Cardiac fibroblast (primary cell): ENCODE measurements at places on chromosomes 12 and 14.

GRCh38 chr12:123134826-123135225 is 16.1 kb downstream of the PITPNM2 start:
- no peak for DNase-seq

GRCh38 chr12:12505544-12506495 is 56.8 kb downstream of the DUSP16 start:
- peak; percentile 64 for DNase-seq

DNA sequence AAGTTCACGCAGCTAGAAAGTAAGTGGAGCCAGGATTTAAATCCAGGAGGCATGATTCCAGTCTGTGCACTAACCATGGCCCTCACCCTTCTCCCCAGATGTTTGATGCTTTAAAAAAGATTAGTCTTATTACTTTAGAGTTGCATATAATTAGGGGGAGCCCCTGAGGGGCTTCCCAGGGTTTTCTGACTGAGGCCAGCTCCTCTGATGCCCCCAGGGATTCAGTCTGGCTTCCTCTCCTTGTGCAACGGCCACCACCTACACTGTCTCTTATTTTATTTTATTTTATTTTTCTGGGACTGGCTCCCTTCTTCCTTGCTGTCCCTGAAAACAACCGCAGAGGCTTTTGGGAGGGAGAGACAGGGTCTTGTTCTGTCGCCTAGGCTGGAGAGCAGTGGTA is 22.6 kb downstream of the CLSTN3 start:
- no peak for DNase-seq

DNA sequence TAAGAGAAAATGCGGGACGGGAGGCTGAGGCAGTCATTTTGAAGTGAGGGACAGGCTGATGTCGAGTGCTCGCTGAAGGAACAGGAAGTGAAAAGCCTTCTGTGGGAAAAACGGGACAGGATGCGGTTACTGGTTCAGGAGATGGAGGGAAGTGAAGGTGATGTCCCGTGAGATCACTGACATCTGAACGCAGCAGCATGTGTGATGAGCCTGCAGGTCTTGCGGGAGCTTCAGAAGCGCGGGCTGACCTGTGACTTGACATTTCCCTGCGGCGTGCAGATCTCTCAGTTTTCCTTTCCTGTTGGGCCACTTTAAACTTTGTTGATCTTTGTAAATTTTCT is 77.8 kb downstream of the DDX51 start:
- DNase-seq = no peak

- DNase-seq = no peak
These were observed 476.2 kb downstream of the FSCB start for GRCh38 chr14:44030831-44031383.

DNA sequence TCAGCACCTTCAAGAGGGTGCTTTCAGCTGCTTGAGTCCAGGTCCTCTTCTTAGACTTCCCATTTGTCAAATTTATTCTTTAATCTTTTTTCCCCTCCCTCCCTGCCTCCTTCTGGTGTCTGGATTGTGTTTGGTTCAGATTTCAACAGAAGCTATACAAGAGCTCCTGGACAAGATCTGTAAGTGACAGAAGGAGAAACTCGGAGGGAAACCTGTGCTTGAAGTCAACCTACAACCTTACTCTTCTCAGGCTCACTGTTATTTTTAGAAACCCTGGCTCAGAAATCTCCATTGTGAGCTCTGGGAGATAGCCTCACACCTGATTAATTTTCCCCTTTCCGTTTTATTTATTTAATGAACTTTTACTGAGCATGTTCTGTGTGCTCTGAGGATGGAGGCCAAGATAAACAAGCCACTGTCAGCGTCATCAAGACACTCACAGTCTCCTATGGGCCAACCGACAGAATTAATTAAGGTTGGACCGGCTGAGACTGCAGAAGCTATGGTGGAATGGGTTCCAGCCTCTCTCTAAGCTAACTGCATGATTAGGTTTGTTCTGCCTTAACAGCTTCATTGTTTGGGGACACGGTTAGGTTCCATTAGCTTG is 13.5 kb downstream of the PDE1B start:
- DNase-seq = peak; percentile 21

GRCh38 chr12:121711361-121712189 is 977 bp upstream of the TMEM120B start:
- DNase-seq = peak; percentile 36

DNA sequence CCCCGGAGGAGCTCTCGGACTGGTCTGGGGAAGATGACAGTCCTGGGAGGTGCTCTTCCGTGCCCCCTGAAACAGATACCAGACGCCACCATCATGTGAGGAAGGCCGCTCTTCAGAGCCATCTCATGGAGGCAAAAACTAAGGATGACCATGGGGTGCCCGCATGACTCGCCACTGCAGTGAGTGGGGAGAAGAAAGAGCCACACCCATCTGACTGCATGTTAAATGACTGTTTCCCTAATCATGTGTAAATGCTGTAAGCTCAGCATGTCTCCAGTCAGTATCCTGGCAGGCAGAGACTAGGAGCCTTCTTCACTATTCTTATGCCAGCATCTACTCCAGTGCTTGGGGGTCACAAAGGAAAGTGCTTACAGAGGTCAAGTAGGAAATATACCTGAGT is 4.0 kb downstream of the STON2 start:
- DNase-seq = no peak

- DNase-seq = no peak
These were observed 104.4 kb downstream of the PPM1A start for GRCh38 chr14:60353420-60353819.

DNA sequence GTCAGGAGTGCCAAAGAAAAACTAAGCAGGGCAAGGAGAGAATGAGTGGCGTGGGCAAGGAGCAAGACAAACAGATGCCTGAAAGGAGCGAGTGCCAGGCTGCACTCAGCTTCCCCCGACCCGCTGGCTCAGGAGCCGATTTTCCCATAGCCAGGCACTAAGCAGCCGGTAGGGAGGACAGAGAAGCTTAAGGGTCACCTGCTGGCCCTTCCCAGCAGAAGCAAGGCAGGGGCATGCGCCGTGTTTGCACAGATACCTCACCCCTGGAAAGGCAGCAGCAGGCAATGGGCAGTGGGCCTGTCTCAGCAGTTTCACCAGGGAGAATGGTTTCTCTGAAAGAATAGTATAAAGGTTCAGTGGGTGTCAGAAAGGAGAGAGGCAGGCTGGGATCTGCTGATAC is 104.9 kb upstream of the FKBP4 start:
- DNase-seq = no peak

DNA sequence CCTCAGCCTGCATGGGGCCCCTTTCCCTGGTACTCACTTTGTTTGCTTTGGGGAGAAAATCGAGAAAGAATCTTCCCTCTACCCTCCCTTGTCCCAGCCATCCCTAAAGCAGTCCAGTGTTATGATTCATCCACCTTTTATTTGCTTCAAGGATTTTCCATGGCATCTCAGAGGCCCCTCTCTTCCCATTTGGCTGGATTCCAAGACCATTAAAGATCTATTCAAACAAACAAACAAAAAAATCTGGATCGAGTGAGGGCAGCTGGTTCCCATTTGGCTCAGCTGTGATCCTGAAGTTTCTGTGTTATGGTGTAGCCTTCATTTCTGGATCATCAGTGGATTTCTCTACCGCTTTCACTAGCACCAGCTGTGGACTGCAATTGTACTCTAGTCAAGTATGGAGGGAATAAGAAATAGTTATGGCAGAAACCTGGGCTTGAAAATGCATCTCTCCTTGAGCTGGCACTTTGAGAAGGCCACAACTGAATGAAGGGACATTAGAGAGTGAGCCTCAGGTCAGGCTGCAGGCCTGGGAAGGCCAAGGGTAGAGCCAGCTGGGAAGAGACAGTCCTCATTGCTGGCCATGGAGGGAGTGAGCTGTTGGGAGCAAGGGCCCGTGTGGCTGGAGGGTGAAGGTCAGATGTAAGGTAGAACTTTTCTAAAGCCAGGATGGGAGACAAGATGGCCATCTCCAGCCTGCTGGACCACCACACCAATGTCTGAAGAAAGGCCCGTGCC is 13.7 kb downstream of the KRT71 start:
- peak; percentile 56 for DNase-seq

GRCh38 chr12:79848339-79848738 is 86.6 kb downstream of the PPP1R12A start:
- DNase-seq = peak; percentile 55

DNA sequence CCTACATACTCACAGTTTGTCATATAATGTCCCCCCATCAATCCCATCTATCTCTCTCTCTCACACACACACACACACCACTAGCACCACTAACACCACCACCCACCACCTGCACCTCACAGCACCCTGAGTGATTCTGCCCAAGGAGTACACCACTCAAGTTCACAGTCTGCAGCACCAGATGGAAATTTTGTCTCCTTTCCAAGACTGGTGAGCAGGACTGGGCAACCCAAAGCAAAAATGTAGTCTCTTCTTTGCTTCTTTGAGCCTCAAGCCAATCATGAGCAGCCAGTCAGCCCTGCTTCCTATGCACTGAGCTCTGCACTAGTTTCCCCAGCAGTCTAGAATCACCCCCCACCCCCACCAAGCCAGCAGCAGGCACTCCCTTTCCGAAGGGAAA is 15.0 kb upstream of the ARMH4 start:
- no peak for DNase-seq

DNA sequence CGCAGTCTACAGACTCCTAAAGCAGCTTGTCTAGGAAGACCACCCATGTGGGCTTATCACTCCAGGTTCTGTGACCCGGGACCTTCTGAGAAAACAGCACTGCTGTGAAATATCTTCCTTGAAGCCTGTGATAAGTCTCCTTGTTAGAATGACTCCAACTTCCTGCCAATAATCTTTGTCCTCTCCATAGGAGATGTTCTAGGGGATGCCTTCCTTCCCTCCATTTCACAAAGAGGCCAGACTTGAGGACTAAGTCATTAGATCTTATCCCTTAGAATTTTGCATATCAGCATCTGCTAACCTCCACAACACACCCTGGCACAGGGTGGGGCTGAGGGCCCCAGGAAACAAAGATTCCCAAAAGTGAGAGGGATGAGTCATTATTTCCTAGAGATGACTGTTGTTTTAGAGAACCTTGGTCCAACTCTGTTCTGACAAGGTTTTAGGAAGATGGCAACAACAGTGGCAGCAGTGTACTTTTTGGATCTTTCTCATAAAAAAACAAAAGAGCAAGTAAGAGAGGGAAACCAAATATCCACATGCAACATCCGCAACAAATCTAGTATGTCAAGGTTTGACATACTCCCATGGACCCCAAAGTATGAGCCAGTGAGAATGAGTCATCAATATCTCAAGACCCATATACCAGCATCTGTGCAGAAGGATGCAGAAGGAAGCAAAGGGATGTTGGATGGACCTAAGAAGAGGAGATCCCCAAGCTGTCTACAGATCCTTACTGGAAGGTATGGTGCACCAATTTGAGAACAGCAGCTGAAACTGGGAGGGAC is 6.0 kb downstream of the LTB4R start:
- DNase-seq = peak; percentile 39

- DNase-seq = no peak
These were observed 33.1 kb upstream of the FBXO34 start for GRCh38 chr14:55238019-55238680.

DNA sequence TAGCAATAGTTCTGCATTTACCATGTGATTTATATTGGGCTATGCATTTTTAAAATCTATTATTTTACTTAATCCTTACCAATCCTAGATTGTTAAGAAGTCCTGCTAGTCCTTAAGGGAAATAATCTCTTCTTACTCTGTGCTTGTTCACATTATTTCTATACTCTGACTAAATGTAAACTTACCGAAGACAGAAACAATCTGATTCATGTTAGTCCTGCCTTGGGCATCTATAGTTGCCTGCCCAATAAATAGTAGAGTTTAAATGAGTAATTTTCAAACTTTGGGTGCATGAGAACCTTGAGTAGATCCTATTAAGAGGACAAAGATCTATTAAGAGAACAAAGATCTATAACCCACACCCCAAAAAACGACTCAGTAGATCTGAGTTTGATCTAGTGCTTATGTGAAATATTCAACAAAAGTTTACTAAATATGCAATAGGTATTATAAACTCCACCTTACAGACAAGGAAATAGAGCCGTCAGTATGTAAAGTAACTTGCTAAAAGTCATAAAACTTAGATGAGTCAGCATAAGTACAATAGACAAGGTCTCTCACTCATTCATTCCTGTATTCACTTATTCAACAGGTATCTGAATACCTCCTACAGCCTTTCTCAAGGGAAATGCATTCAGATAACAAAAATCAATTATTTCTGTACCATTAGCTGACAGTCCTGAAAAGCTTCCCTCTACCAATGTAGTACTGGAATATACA is 127.6 kb downstream of the PAWR start:
- DNase-seq = no peak

- no peak for DNase-seq
These were observed 1.4 kb downstream of the NYNRIN start for GRCh38 chr14:24399999-24400718.

GRCh38 chr12:120252071-120252906 is 13.2 kb downstream of the PXN start:
- no peak for DNase-seq

DNA sequence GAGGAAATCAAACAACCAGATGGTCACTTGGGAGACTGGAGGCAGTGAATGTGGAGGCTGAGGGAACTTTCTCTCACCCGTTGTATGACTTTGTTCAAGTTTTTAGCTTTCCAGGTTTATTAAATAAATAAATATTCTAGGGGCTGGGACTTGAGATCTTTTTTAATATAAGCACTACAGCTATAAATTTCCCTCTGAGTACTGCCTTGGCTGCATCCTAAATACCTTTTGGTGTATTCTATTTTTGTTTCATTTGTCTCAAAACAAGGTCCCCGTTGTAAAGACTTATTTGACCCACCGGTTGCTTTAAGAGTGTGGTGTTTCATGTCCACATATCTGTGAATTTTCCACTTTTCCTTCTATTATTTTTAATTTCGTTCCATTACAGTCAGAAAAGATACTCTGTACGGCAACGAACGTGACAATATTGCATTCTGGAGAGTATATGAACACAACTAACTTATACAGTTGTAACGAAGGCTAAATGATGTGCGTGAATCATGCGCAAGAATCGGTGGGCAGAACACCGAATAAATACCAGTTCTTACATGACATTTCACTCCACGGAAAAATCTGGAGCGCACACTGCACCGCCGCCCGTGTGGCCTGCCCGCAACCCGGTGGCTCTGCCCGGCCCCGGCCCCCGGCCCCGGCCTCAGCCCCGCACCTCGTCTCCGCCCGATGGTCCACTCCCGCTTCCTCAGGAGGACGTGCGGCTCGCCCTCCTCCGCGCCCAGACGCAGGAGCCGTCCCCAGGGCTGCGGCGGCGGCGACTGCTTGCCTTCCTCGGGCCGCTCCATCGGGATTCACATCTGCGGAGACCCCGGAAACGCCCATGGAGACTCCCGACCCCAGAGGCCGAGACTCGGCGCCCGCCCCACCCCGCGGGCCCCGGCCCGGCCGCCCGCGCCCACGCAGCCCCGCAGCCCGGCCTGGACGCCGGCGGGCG is 602 bp downstream of the CHFR start:
- peak; percentile 14 for DNase-seq

GRCh38 chr14:102046337-102047278 is 40.2 kb downstream of the HSP90AA1 start:
- peak; percentile 38 for DNase-seq

GRCh38 chr14:53652068-53652467 is 304.6 kb downstream of the BMP4 start:
- no peak for DNase-seq

DNA sequence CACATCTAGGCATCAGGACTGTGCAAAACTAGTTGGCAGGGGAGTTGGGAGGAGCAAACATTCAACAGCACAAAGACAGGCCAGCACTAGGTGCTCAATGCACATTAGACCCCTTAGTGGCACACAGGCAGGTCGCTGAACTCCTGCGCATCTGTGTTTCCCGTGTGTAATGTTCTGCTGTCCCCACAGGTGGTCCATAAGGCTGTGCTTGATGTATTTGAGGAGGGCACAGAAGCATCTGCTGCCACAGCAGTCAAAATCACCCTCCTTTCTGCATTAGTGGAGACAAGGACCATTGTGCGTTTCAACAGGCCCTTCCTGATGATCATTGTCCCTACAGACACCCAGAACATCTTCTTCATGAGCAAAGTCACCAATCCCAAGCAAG is 11.2 kb downstream of the SERPINA3 start:
- no peak for DNase-seq
